ENCODE measurements at places on chromosomes 2 and 18.
A peak's percentile ranks its signal among the peaks of the same experiment; 100 is the strongest.

DNA sequence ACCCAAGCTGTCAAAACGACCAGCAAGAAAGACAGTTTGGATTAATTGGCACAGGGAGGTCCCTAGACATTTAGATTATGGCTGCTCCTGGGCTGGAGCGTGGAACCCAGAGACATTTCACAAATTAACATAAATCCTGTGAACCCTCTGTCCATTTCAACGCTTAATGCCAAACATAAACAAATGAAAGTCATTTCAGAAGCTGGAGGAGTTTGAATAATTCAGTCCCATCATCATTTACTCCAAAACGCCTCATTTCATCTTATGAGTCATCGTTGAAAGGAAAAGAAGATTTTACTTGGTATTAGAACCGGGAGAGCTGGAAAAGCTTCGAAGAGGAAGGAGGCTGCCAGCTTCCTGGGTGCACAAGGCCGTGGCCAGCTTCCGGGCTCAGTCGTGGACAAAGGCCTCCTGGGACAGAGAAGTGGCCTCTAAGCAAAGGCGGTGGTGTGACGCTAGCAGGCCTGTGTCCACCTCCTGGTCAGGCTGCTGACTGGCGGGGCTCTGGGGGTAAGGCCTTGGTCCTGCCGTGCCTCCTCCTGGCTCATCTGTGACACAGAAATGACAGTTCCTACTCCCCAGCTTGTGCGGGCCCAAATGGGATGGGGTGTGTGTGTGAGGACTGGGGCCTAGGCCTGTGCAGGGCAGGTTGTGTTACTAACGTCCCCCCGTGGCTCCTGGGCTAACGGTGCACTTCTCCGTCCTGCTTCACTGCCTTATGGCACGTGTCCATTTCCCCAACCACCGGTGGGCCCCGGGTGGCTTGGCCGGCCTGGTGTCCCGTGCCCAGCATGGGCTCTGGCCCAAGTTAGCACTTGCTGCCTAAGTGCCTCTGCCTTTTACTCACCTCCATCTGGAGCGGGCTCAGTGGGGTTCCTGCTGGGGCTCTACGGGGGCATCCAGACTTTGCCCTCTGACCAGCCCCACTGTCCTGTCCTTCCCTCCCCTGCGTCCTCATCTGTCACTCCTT lies 71.6 kb downstream of the RRM2 start:
- no peak for DNase-seq

DNA sequence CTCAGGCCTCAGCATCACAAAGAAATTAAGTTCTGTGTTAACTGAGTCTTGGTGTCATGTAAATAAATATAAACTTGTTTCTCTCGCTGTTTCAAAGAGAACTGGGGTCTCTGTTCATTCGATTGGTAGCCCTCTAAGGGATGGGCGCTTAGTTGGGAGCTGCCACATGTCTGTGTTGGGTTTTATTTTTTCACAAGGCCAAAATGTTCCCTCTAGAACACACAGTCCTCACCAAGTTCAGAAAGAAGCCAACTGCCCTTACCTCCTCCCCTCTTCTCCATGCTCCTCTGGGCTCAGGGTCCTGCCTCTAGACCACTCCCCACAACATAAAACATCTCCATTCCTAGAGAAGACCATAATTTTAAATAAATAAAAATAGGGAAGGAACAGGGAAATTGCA lies 490.9 kb downstream of the TNS1 start:
- no peak for DNase-seq

DNA sequence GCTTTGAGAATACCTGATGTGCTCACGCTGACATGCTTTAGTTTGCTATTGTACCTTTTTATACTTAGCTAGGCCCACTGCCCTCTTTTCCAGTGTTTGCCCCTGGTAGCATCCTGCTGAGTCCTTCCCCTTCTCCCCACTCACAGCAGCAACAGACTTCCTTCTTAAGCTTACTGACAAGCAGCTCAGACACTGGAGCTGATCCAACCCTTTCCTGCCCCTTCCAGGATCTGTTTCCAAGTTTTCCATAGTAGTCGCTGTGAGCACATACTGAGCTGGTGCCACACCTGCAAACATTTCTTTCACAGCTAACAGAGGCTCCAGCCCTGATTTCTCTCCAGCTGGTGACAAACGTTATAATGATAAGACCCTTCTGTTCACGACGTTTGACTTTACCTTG lies 991.4 kb upstream of the CELF4 start:
- DNase-seq: no peak

GRCh38 chr2:17649026-17649425 lies 104.6 kb downstream of the SMC6 start:
- peak; percentile 72 for DNase-seq

GRCh38 chr2:182980115-182980514 lies 58.1 kb downstream of the NCKAP1 start:
- peak; percentile 73 for DNase-seq

GRCh38 chr2:186887107-186888090 lies 38.4 kb upstream of the ZSWIM2 start:
- DNase-seq: no peak

DNA sequence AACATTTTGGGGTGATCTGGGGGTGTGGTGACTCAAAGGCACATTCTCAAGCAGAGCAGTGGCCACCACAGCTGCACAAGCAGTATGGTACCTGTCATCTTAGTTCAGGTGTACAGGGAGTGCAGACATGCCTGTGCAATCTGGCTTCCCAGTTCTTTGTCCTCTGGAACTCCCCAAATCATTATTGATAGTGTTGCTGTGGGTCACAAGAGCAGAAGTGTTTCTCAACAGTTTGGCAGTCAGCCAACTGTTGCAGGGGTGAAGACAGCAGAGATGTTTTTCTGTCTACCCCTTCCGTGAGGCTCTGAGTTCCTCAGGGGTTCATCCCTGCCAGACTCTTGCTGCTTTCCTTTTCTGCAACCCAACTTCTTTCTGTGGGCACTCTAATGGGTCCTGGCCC lies 206.5 kb upstream of the ZSWIM2 start:
- DNase-seq: peak; percentile 30

DNA sequence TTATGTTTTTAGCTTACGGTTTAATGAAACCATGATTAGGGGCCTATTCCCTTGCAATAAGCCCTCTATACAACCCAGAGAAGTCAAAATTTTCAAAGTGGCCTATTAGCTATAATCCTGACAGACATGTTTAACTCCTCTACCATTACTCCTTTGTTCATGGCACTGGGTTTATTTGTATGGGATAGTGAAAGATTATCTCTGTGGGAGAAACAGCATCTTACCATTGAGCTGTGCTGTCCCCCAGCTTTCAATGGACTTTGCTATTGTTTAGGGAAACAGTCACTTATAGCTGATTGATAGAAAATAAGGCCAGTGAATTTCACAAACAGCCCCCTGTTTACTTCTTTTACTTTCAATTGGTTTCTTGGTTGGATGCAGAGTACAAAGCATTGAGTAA lies 675.2 kb upstream of the GCFC2 start:
- DNase-seq: no peak

GRCh38 chr2:88252646-88253045 lies 82.5 kb downstream of the THNSL2 start:
- DNase-seq: no peak

All from MM.1S (cell line).